ENCODE measurements at places on chromosomes 16 and 17. TPM values are rescaled to one million over a fixed set of nuclear protein-coding genes. Genes with fewer than 3 reads are reported as not detected.

CCL16 gene
- polyA plus RNA-seq: not detected

RNU2-1 gene
- polyA plus RNA-seq: 9.2 TPM

CCL7 gene
- polyA plus RNA-seq: not detected

SOX9 gene
- polyA plus RNA-seq: 4.8 TPM

LAT gene
- 2.2 TPM for polyA plus RNA-seq

KRT12 gene
- not detected for polyA plus RNA-seq

ITGAX gene
- polyA plus RNA-seq: not detected

TNFRSF17 gene
- not detected for polyA plus RNA-seq

LRRC46 gene
- 0.14 TPM for polyA plus RNA-seq

PRSS21 gene
- polyA plus RNA-seq: 3.1 TPM

VAT1L gene
- polyA plus RNA-seq: 11.0 TPM

HOXB9 gene
- not detected for polyA plus RNA-seq

ENPP7 gene
- polyA plus RNA-seq: not detected

SOST gene
- polyA plus RNA-seq: not detected

PDE6G gene
- 9.0 TPM for polyA plus RNA-seq

PLK1 gene
- polyA plus RNA-seq: 69.0 TPM

VTN gene
- 0.17 TPM for polyA plus RNA-seq

RHBDF1 gene
- 22.1 TPM for polyA plus RNA-seq

MT1M gene
- 6.1 TPM for polyA plus RNA-seq

NPIPA5 gene
- 2.7 TPM for polyA plus RNA-seq

TBC1D28 gene
- polyA plus RNA-seq: not detected

MMP28 gene
- not detected for polyA plus RNA-seq

GDPD1 gene
- polyA plus RNA-seq: 7.8 TPM

RHOT1 gene
- 38.8 TPM for polyA plus RNA-seq

TMEM204 gene
- 0.23 TPM for polyA plus RNA-seq

DHRS7C gene
- polyA plus RNA-seq: not detected

DNASE1L2 gene
- 0.23 TPM for polyA plus RNA-seq

PITPNC1 gene
- 23.0 TPM for polyA plus RNA-seq

ADAD2 gene
- polyA plus RNA-seq: 1.6 TPM

TPSG1 gene
- polyA plus RNA-seq: 0.56 TPM

MYH1 gene
- polyA plus RNA-seq: not detected

MRM3 gene
- polyA plus RNA-seq: 17.7 TPM

CRISPLD2 gene
- polyA plus RNA-seq: 2.1 TPM

IGF2BP1 gene
- polyA plus RNA-seq: 66.1 TPM

PGP gene
- polyA plus RNA-seq: 52.1 TPM

C16orf92 gene
- 0.56 TPM for polyA plus RNA-seq

AKAP1 gene
- polyA plus RNA-seq: 19.6 TPM

DRC3 gene
- 1.1 TPM for polyA plus RNA-seq

ABAT gene
- polyA plus RNA-seq: 4.4 TPM

CHMP6 gene
- polyA plus RNA-seq: 13.2 TPM

USP31 gene
- 4.3 TPM for polyA plus RNA-seq

PITPNM3 gene
- polyA plus RNA-seq: 0.68 TPM

Data from GM23338 (cell line).